HS-27A (cell line): ENCODE measurements at places on chromosomes 16 and 17.

GRCh38 chr16:89706518-89707260, 5.2 kb upstream of the SPATA2L start:
- DNase-seq: no peak

- DNase-seq: no peak
These were observed 14.2 kb downstream of the SLC7A5 start for GRCh38 chr16:87854907-87855683.

- DNase-seq: no peak
These were observed 295.3 kb upstream of the PMFBP1 start for GRCh38 chr16:72467157-72467759.

- no peak for DNase-seq
These were observed 35.1 kb downstream of the SLC6A2 start for GRCh38 chr16:55690841-55691240.

- no peak for DNase-seq
These were observed 129.7 kb downstream of the MSI2 start for GRCh38 chr17:57385975-57386374.

- DNase-seq: no peak
These were observed 21.1 kb downstream of the GAS7 start for GRCh38 chr17:10177131-10177912.

- no peak for DNase-seq
These were observed 179.5 kb downstream of the NTN1 start for GRCh38 chr17:9200699-9201359.

- no peak for DNase-seq
These were observed 122.3 kb downstream of the CDK5R1 start for GRCh38 chr17:32609085-32609484.

DNA sequence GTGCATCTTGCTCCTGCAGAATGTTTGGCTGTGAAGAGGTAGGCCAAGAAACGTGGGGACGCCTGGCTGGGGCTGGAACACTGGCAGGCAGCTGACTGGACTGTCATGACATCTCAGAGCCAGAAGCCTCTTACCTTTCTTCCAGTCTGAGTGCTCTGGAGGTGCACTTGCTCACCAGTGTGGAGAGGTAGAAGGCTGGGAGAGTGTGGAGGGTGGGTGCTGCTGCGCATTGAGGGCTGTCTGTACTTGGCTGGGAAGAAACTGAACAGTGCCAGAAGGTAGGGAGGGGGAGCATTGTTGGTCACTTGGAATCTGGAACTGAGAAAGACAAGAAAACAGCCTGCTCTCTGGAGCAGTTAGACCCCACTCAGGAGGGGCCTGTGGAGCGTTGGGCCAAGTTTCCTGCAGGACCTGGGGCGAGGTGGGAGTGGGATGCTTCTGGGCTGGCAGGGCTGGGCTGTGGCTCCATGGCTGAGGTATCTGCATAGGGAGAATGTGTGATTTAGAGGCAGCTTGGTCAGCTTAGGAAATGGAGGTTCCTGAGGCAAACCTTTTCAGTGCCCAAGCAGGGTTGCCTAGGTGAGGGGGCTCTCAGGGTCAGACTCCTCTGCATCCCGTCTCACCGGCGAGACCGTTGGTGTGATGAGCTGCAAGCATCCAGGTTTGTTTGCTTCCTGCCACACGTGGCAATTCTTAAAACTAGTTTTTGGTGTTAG, 55.1 kb downstream of the KSR1 start:
- DNase-seq: no peak

DNA sequence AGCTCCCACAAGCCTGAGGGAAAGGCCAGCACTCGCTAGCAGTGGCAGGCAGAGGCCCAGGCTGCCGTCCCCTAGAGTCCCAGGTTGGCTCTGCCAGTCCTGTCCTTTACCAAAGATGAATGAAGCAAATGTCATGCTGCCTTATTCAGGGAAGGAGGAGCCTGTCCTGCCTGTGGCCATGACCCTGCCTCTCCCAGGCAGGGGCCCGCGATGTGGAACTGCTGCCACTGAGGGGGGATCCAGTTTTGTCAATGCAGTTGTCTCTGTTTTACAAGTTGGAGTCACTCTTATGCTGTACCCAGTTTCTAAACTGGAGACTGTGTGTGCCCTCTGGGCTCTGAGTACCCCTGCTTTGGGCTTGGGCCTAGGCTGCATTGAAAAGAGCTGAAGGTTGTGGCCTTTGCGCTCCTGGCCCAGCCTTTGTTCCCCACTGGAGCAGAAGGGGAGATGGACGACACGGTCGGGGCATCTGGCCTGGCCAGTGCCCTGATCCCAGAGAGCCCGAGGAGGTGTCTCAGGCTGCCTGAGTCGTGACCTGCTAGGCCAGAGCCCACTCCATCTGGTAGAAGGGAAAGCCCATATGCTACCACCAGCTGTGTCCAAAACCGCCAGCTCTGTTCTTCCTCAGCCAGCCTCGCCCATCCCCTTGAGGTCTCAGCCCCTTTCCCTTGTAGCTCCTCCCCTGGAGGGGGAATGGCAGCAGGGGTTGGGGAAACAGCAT, 5.5 kb downstream of the LIMD2 start:
- DNase-seq: no peak

DNA sequence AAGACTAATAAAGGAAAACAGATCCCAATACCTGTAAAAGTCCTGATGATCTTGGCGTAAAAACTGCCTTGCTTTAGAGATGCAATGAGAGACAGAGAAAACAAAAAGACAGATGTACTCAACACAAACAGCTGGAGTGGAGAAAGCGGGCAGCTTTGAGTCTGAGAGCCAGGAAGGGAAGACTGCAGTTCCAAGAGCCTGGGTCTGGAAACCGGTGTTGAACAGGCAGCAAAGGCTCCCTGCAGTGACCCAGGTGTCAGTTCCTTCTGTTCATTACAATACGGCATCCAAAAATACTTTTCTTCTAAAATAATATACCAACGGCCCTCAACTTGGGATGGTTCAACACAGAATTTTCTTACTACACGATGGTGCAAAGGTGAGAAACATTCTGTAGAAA, 29.6 kb downstream of the VPS53 start:
- no peak for DNase-seq

GRCh38 chr17:79565606-79566250, 45.1 kb downstream of the RBFOX3 start:
- no peak for DNase-seq

DNA sequence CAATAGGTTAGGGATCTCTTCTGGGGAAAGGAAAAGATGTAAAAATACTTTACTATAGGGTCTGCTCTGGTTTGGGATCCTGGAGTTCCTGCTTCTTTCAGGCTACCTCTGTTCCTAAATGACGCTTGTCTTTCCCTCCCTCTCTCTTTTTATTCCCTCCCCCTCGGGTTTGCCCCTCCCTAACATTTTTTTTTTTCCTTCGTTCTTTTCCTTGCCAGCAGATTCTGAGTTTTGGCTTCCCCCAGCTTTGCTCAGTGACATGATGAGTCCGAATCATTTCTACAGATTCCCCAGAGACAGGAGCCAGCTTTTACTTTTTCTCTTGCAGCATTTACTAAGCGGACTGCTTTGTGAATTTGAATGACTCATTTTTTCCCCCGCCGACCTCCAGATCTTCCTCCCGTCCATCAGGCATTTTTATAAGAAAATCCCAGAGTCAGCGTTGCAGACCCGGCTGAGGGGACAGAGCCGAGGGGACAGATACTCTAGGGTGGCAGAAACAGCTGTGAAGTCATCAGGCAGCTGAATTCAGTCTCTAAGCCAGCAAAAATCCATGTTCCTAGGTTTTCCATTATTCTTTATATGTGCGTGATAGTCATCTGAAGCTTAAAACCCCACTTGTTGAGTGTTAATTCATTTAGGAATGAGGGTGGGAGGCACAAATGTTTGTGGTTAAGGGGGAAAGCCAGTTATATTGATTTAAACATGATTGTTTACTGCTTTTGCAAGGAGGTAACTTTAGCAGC, at the start of gene TMEM100:
Gene TMEM100 (minus strand): TSS at position 123 of the 746 bp plus-strand sequence. CDS start 1,794 bp downstream, outside the sequence.
- DNase-seq: no peak

GRCh38 chr16:79651363-79651762, 50.8 kb upstream of the MAF start:
- DNase-seq: no peak

DNA sequence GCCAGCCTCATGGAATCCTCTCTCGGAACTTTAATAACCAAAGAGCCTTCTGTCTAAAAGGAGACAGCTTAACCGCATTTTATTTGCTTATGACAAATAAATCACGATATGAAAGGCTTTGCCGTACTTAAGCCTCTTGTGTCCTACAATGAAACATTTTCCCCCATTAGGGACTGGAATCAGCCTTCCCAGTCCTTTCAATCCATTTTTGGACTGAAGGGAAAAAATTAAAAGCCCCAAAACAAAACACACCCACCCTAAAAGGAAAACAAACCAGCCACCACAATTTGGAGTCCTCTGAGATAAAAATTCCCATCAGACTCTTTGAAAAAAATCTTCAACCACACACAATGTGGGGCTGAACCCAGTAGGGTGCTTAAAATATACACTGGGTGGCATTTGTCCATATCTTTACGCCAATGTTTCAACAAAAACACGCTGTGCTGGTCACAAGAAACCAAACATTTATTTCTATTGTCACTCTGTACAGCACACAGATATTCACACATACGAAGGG, 3.0 kb downstream of the HOXB4 start:
- no peak for DNase-seq

DNA sequence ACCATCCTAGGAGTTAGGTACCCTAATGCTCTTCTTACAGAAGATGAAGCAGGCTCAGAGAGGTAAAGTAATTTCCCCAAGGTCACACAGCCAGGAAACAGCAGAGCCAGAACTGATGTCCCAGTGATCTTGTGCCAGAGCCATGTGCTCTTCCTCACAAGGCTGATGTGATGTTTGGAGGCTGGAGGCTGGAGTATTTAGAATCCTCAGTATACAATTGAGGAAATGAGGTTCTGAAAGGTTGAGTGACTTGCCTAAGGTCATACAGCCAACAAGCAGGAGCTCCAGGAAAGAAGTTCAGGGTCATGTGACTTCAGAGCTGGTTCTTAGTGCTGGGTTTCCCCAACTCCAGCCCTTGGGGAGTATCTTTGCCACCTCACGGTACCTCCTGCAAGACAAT, 18.5 kb downstream of the ITPRIPL2 start:
- DNase-seq: no peak

GRCh38 chr17:46817151-46817900, 1.2 kb downstream of the WNT3 start:
- DNase-seq: no peak

GRCh38 chr17:78652913-78653312, 75.7 kb upstream of the DNAH17 start:
- DNase-seq: no peak

GRCh38 chr17:42980766-42981397, 517 bp downstream of the RUNDC1 start:
- DNase-seq: no peak

DNA sequence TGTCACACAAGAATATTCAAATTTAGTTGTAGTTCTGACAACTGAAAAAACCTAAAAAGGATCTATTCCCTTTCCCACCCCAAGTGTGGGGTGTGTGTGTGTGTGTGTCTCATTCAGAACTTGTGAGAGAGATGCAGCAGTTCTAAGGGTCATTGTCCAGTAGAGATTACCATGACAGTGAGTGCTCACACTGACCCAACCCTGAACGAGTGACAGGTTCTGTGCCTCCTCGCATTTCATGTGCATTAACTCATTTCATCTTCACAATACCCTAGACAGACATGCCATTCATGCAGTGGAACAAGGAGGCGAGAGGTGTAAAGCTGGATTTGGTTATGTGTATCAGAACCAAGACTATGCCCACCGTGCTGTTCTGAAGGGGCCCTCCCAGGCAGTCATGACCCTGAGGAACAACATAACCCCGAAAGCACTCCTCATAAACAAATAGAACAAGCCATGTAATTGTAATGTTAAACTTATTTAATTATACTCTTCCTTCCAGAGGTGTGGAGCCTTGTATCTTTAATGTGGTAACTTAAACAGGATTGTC, 102.1 kb downstream of the CLEC16A start:
- no peak for DNase-seq

GRCh38 chr16:6618874-6619273, 713.8 kb upstream of the RBFOX1 start:
- DNase-seq: no peak

DNA sequence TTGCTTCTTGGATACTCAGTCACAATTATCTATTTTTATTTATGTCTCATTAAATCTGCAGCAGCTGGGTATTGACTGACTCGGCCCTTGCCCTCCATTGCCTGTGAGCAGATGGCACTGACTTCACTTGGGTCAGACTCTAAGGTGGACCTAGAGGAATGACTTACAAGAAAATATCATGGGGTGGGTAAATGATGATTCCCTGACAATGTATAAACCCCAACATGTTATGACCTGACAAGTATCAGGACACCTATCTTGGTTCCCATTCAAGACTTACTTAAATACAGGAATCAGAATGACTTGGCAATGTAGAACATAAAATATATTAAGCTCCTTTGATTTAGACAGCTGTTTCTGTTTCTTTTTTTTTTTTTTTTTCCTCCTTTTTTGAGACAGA, 953.5 kb downstream of the CDH11 start:
- DNase-seq: no peak

DNA sequence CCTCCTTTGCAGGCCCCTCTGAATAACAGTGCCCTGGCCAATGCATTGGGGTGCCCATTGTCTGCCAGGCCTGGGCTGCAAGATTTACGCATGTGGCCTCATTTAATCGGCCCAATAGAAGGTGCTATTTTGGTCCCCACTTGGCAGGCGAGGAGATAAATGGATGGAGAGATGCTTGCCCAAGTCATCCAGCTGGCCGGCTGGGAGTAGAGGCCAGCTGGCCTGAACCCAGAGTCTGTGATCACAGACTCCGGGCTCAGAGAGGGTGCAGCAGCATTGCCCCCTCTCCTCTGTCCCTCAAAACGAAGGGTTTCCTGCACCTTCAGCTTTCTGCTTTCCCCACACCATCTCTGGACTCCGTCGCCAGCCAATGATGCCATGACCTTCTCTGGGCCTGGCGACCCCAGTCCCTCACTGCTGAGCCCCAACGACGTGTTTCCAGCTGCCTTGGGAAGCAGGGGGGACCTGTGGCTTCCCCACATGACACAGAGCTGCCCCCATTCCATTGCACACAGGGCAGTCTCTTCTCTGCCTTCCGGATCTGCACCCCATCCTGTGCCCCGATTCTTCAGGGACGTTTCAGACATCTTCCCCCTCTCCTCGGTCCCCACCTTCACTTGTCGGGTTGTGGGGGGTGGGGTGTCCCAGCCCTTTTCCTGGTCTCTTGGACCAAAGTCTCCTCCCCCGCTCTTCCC, 3.5 kb upstream of the ADGRG1 start:
- no peak for DNase-seq

DNA sequence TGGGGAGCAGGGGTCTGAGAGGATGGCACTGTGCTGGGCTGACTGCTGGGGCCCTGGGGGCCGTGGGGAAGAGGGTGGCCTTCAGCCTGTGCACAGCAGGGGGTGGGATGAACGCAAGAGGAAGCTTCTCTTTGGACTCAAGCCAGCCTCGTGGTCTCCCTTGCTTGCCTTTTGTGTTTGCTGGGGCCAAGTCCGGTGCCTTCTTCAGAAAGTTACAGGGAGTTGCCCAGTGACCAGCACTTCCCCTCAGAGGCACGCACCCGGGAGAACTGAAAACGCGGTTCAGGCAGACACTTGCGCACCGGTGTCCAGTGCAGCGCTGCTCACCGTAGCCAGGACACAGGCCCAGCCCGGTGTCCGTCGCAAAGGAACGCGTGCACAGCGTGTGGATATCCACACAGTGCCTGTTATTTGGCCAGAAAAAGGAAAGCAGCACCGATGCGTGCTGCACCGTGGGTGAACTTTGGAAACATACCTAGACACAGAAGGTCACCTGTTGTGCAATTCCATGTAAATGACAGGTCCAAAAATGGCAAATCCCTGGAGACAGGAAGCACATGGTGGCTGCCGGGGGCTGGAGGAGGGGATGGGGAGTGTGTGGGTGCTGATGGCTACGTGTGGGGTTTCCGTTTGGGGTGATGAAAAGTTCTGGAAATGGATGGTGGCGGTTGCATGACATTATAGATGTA, 29.4 kb upstream of the NUDT16L1 start:
- DNase-seq: no peak

- no peak for DNase-seq
These were observed 83.1 kb downstream of the RTN4RL1 start for GRCh38 chr17:1942066-1942365.
